Neural progenitor cell (in vitro differentiated cells): ENCODE measurements at places on chromosomes 11 and 22.

DNA sequence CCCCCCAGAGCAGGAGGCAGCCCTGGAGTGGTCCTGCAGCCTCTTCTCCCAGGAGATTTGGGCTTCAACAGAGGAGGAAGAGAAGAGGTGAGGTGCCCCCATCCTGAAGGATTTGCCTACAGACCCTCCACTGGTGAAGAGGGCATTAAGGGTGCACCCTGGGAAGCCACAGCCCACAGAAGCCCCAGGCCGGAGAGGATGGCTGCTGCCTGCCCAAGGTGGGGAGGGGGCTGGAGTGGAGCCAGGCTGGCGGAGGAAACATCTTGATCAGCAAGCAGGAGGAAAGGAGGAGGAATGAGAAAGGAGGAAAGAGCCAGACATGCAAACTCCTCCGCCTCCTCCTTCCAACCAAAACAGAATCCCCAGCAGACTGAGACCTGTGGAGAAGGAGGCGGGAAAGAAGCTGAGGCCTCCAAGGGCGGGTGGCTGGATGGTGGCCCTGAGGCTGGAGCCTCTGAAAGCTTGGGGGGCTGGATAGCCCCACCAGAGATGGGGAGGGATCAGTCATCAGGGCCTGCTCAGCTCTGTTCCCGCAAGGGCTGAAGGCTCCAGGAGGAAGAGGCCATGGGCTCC lies 31.3 kb downstream of the ARRB1 start:
- no peak for DNase-seq

DNA sequence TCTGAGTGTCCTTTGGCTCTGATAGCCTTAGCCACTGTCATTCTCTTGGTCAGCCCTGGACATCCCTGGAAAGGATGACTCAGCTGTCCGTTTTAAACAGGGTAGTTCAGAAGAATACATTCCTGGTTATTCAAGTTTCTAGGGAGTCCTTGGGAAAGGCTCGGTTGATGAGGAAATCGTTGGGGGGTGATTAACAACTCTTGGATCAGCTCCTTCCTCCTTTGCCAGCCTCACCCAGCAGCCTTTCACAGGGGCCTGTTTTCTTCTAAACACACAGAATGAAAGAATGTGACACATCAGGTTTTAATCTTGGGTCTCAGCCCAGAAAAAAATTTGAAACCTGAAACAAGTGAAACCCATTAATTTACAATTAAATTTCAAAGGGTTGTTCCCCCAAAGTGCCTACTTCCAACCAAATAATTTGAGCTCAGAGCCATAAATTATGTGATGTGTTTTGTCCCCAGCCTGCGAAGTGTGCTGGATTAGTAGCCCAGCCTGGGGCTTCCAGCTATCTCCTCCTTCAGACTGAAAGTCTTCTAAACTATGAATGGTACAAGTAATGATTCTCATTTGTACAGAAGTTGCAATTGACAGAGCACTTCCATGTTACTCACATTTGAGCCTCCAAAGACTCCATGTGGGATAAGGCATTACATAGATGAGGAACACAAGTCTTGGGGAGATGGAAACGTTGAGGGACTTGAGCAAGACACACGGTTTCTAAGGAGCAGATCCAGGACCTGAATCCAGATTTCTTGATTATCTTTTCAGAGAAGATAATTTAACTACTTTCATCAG lies 19.3 kb upstream of the MRGPRX2 start:
- DNase-seq = no peak

DNA sequence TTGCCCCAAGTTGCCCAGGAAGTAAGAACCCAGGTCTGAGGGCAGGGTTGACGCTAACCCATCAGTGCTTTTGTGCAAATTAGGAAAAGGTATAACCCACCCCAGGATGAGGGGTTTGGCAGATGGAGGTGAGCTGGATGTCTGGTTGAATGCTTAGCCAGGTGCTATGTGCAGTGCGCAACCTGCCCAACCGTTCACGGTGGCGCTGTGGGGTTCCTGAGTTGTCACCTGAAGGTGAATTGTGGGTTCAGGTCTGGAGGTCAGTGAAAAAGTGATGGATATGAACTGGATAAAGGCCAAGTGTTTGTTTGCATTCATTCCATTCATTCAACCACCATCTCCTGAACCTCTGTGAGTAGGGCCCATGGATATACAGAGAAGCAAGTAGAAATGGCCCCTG lies 14.3 kb upstream of the LGALS2 start:
- no peak for DNase-seq

DNA sequence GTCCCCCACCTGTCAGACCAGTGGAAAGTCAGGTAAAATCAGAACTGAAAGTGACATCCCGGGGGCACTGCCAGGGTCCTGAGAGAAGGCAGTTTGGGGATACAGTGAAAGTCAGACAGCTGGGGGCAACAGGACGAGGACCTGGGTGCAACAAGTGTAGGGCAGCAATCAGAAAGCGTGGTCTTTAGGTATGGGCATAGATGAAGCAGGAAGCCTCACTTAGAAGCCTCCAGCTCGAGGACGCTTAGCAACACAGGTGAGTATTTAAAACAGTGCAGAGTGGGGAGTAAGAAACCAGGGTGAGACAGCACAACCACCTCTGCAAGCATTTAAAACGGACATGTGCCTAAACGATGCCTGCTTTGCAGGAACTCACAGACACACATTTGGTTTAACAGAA lies 64.6 kb upstream of the POU2AF1 start:
- DNase-seq = no peak

GRCh38 chr22:42317691-42318547 lies 47.5 kb upstream of the TCF20 start:
- no peak for DNase-seq

GRCh38 chr22:30998329-30998728 lies 29.3 kb downstream of the TUG1 start:
- DNase-seq = no peak

GRCh38 chr11:13189561-13190426 lies 87.8 kb upstream of the BMAL1 start:
- DNase-seq = no peak

DNA sequence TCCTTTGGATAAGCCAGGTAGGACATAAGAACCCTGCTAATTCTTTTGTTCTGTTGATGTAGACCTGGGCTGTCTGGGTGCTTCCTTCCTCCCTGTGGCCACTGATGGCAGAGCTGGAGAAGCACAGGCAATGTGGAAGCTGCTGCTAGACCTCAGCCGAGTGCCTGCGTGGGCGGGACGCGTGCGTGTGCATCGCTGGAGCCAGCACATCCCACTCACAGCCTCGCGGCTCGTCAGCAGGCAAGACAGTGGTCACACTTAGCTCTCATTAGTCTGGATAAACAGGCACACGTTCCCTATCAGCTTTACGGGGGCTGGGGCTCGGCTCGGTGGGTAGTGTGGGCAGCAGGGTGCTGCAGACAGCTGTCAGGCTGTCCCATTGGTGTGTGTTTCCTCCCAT lies 155.7 kb downstream of the GRIK4 start:
- DNase-seq = peak; percentile 57

GRCh38 chr11:33147559-33147958 lies 13.7 kb downstream of the CSTF3 start:
- DNase-seq = no peak

DNA sequence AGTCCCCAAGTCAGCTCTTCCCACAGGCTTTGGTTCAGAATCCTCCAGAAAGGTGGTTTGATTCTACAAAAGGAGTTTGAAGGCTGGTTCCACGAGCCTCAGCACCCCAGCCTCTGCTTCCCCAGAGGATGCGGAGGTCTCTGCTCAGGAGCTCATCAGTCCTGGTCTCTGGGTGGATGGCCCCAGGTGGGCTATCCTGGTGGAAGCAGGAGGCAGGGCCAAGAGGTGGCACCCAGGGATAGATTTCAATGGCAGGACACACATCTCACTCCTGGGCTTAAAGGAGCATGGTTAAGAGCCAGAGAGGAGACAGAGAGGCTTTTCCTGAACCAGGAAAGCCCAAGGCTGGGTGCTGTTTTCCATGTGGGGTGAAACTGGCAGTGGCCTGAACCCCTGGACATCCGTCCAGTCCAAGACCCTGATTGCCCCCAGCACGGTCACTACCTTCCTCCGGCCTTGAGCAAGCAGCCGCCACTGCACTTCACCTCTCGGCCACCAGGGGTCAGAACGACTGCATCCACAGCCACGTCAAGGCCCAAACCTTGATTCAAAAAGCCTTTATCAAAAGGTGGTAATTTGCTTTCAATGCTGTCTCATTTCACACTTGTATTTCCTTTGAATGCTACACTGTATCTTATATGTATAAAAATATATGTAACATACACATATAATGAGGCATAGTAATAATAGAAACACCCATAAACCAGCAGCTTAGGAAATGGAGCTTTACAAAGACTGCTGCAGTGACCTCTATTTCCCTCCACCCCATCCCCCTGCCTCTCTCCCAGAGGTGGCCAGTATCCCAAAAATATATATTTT lies 19.3 kb upstream of the FXYD2 start:
- DNase-seq = peak; percentile 75

DNA sequence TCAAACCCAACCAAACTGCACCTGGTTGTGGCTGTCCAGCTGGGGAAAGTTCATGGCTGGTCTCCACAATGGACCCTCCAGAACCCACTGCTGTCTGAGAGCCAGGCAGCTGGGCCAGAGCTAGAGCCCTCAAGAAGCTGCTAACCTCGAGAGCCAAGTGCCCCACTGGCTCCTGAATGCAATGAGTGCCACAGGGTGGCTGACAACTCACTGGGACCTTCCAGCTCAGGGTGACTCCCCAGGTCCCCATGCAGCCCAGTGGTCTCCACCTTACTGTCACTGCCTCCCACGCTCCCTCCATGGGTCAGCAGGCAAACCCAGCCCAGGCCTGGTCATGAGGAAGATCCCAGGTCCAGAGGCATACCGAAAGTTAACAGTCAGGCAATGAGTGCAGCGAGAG lies 8.0 kb upstream of the CHST1 start:
- DNase-seq = no peak

- no peak for DNase-seq
These were observed 104.3 kb downstream of the RPL27A start for GRCh38 chr11:8786933-8787332.

GRCh38 chr22:43467216-43467940 lies 55.6 kb downstream of the MPPED1 start:
- no peak for DNase-seq

DNA sequence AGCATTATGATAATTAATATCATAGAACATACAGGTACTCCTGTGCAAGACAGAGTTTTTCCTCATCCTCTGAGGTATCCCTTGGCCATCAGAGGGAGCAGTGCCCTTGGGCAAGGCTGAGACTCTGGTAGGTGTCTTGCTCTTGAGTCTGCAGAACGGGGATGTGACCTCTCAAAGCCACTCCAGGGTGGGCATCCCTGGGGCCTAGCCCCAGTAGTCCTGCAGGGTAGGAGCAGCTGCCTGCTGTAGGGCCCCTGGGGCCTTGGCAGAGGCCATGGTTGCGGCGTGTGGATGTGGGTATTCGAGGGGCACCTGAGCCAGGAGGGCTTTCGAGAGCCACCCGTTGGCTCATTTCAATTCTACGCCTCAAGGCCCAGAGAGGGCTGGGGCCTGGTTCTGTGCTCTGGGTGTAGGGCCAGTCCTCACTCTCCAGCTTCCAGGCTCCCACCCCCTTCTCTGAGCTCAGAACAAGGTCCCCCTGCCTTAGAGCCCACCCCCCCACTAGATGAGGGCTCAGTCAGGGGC lies 7.7 kb upstream of the OMP start:
- no peak for DNase-seq

DNA sequence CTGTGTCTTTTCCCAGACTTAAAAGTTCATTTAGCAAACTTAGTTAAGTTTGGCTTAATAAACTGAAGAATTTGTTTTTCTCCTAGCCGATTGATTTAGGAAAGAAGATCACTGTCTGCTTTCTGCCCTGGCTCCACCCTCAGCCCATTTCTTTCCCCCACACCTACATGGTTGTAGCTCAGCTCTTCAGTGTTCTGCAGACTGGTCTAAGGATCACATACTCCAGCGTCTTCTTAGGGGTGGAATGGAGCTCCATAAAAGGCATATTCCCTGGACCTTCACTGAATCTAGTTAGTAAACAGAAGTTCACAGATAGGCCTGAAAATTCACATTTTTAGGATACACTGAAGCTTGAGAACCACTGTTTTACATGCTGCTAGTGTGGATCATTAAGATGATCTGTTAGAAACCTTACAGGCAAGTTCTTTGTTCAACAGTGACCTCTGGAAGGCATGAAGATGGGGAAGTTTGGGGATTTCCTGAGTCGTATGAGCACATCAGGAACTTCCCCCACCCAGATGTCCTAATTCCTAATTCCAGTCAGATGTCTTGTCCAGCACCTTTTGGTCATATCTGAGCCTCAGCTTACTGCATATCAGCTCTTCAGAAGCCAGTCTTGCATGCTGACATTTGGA lies 16.8 kb downstream of the PIWIL4 start:
- no peak for DNase-seq

DNA sequence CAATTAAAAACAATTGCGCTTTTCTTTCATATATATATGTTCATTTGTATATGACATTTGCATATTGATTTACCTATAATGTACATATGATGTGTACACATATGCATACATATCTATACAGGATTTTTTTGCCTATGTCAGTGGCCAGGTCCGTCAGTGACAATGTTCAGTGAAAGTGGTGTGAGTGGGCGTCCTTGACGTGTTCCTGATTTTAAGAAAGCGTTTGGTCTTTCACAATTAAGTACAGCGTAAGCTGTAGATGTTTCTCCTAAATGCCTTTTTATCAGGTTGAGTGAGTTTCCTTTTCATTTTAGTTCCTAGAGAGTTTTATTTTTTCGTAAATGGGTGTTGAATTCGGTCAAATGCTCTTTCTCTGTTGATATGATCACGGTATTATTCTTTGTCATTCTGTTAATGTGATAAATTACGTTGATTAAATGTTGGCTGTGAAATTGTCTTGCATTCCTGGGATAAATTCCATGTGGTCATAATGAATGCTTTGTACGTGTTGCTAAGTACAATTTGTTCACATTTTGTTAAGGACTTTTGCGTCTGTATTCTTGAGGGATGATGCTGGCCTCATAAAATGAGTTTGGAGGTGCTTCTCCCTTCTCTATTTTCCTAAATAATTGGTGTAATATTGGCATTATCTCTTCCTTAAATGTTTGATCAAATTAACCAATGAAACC lies 10.6 kb upstream of the GNB1L start:
- DNase-seq = no peak

GRCh38 chr11:47715082-47715669 lies at the start of gene AGBL2:
AGBL2 (minus strand) TSS chr11:47715369; CDS start chr11:47714650, 719 bp downstream.
- DNase-seq = peak; percentile 79

DNA sequence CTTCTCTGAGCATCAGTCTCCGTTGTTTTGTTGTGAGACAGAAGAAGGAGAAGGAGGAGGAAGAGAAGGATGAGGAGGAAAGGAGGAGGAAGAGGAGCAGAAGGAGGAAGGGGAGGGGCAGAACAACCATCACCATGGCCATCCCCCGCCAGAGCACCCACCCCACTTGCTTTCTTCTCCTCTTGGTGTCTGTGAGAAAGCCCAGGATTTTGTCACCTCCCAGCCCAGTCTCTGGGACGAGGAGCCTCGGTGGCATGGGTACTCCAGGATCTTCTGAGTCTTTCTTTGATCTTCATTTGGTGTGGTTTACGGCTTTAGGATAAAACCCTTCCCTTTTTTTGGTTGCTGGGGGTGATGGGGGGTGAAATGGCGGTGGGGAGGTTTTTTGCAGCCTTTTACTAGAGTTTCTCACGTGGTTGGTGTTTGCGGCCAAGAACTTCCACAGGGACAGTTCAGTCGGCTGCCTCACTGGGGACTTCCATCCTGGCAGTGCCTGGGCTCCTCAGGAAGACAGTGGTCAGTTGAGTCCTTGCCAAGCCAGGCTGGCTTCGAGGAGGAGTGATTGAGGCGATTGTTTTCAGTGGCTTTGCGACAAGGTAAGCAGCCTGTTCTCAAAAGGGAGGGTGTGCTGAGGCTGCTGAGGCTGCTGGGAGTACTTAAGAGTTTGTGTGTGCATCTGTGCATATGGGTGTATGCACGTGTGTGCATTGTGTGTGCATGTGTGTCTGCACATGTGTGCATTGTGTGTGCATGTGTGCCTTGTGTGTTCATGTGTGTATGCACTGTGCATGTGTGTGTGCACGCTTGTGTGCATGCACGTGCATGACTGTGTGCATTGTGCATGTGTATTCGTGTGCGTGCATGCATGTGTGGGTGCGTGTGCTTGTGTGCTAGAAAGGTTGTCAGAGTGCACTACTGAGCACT lies 567.5 kb downstream of the TBC1D22A start:
- DNase-seq = no peak
